CD4-positive, alpha-beta T cell treated with Interleukin-6 at 100 ng/mL for 8 hours (primary cell): ENCODE measurements at places on chromosomes 1 and 21.

- no peak for DNase-seq
These were observed 28.0 kb downstream of the PADI2 start for GRCh38 chr1:17091252-17091651.

DNA sequence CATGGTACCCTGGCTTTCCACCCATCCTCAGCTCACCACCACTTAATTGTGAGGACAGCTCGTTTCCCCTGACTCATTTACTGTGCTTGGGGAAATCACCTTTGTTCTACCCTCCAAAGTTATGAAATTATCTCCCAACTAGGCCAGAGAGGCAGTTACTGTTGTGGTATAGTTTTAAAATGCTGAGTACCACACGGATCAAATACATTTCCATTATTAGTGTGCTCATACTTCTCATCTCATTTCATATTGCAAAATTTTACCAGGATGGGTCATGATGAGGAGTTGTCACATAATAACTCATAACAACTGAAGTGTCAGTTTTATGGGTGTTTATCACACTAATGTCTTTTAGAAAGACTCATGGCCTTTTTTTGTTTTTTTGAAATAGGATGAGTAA, 9.2 kb upstream of the OR2B11 start:
- no peak for DNase-seq

DNA sequence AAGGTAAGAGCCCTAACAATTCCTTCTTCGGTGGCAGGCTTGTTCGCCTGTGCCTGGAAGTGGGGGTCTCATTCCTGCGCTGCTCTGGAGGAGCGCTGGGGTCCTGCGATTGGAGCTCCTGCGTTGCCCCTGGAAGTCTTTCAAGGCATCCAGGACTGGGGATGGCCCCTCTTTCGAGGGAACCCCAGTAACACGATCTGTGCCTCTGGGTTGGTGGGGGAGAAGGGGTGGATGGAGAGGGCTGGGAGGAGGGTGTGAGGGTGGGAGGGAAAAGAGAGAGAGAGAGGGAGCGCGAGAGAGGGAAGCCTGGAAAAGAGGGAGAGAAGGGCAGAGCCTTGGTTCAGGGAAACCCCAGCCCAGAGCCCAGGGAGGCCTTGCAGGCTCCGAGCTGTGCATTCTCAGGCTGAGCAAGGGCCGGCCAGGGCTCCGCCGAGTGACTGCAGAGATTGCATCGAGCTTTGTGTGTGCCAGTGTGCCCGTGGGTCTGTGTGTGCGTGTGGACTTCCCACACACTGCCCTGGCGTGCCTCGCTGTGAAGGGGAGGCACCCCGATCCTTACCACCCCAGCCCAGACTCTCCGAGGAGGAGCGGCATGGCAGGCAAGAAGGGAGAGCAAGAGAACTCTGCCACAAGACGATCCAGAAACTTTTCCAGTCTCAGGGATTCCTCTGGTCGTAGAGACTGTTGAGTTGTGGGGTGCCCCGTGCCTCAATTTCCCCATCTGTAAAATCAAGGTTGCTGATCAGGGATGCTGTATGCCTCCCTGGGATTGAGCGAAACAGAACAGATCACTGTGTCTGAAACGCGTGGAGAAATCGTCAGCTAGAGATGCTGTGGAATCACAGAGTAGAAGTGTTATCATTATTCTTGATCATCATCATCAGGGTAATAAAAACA, 619 bp downstream of the BCL9 start:
- DNase-seq = no peak

- DNase-seq = no peak
These were observed 156.9 kb downstream of the EDEM3 start for GRCh38 chr1:184597650-184598357.

DNA sequence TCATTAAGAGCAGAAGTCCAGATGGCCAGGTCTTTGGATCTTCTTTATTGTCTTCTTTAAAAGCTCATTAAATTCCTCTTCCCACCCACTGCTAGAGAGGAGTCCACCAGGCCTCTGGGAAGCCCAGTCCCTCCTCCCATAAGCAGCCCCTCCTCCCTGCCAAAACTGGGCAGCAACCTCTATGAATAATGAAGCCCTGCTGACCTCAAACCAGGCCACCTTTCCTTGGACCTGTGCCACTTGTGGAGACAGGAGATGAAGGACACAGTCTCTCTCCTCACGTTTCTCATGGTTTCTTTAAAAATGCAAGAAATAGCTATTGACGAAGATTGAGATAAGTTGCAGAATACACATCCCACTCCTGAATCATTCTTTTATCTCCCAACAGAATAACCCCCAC, 112.8 kb downstream of the EDEM3 start:
- DNase-seq = no peak

DNA sequence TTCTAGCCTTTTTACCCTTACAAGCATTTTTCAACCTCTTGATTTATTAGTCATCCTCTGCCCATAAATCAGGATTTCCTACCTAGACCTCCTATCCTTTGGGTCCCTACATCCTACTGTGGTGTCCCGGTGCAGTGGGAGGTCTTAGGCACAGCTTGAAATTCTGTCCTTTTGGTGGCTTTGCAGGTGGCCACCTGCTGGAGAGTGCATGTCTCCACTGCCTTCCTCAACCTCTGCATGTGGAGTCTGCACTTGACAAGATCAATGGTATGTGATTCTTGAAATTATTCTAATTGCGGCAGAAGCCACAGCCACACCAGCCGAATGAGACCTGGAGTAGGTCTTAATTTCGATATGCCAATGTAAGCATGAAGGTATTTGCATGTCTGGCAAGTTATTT, 11.4 kb upstream of the KCNA3 start:
- peak; percentile 39 for DNase-seq

DNA sequence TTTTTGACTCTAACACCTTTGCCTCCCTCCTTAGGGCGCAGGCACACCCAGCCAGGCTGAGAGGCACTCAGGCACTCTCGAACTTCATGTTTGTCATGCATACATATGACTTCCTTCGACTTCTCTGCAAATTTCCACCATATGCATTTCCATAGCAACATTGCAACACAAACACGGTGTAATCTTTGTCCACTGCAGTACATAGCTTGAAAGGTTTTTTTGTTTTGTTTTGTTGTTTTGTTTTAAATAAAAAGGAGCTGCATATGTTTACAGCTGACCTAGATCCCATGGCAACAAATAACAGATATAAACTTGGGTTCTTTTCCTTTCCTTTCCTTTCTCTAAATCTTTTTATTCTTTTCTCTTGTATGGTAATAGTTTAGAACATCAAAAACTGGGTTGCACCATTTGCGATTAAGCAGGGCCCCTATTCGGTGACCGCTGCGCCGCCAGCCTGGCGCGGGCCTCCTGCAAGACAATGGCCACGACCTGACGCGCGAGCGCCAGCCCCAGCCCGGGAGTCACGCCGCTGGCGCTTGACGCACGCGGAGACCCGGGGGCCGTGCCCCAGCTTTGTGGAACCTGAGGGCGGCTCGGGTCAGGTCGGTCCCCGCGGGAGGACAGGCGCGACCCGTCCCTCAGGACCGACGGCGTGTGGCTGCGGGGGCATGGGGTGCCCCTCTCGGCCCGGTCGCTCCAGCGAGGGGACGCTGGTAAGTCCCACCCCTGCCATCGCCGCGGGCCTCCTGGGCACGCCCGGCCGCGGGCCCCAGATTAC, 35.2 kb downstream of the CCN1 start:
- no peak for DNase-seq

DNA sequence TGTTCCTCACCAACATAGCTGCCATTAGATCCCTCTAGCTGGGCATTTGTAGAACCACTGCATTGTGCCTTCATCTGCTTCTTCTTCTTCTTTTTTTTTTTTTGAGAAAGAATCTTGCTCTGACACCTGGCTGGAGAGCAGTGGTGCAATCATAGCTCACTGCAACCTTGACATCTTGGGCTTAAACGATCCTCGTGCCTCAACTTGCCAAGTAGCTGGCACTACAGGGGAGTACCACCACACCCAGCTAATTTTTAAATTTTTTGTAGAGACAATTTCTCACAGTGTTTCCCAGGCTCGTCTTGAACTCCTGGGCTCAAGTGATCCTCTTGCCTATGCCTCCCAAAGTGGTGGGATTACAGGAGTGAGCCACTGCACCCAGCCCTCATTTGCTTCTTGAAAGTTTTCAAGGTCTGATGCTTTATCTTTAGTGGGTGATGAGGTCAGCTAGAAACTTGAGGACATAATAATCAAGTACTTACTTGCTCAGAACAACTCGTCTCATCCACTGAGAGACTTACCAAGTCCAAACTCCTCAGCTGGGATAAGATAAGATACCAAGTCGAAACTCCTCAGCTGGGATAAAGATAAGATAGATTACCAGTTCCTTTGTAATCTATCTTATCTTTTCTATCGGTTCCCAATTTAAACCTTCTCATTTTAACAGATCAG, 71.5 kb downstream of the MACF1 start:
- DNase-seq = no peak

GRCh38 chr21:33362044-33362555, 37.3 kb downstream of the IFNAR1 start:
- DNase-seq = peak; percentile 87

DNA sequence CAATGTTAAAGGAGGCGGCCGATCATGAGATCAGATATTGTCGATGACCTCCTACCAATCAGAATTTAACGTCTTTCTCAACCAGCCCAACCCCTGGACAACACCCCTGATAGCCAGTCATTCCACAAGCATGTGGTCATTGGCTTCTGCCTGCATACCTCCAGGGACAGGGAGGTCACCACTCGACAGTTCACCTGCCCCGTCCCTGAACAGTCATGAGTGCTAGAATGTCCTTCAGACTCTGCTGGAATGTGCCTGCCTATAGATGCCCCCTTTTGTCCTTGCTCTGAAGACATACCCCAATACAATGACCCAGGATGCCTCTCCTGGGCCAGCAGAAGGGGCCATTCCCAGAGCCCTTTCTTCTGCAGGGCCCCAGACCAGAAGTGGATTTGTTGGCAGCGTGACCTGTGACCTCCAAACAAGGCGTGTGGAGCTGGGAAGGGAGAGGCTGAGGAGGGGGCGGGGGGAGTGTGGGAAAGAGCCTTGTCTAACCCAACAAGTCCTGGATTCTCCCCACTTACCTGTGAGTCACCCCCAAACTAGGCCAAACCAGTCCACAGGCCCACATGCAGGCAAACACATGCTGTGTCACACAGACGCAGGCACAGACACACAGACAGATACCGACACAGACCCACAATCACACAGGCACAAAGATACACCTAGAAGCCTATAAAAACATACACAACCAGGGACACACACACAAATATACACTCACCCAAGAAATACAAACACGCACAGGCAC, 2.2 kb downstream of the CRYBG2 start:
- DNase-seq = no peak

GRCh38 chr1:214427871-214428277, 123.5 kb downstream of the PTPN14 start:
- DNase-seq = peak; percentile 75

- no peak for DNase-seq
These were observed 66.2 kb downstream of the VPS13D start for GRCh38 chr1:12296016-12296415.

- DNase-seq = no peak
These were observed 69.1 kb downstream of the DYRK1A start for GRCh38 chr21:37435711-37436110.

GRCh38 chr1:181251713-181252075, 163.2 kb downstream of the IER5 start:
- DNase-seq = no peak

GRCh38 chr1:75954586-75954985, 22.4 kb upstream of the ASB17 start:
- no peak for DNase-seq

- DNase-seq = no peak
These were observed 120.7 kb downstream of the LMX1A start for GRCh38 chr1:165235777-165236291.

GRCh38 chr21:32200029-32200428, 78.8 kb downstream of the MIS18A start:
- DNase-seq = no peak

DNA sequence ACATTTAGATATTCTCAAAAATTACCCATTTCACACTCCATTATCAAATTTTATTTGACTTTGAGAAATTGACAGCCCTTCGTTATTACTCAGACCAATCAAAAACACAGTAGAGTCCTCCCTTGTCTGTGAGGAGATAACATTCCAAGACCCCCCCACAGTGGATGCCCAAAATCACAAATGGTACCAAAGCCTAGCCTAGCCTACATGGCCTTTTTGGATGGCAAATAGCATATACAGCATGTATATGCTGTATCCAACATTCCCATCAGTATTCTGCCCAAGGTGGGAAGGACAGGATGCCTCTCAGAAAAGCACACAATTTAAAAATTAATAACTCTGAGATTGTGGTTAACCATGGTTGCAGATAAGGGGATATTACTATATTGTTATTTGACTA, 17.3 kb downstream of the SFPQ start:
- DNase-seq = no peak

- DNase-seq = no peak
These were observed 19.0 kb downstream of the SDC3 start for GRCh38 chr1:30889511-30889910.

- DNase-seq = no peak
These were observed 19.7 kb downstream of the FNBP1L start for GRCh38 chr1:93467606-93468005.

GRCh38 chr1:165129568-165130164, 226.8 kb downstream of the LMX1A start:
- DNase-seq = no peak

- DNase-seq = peak; percentile 60
These were observed 39.0 kb upstream of the PDE9A start for GRCh38 chr21:42614396-42614795.

GRCh38 chr1:212486619-212486975, 53.9 kb downstream of the NENF start:
- no peak for DNase-seq

GRCh38 chr21:38388647-38389353, 109.5 kb downstream of the ERG start:
- DNase-seq = no peak

- peak; percentile 23 for DNase-seq
These were observed 45.5 kb downstream of the VPS13D start for GRCh38 chr1:12275370-12275769.

DNA sequence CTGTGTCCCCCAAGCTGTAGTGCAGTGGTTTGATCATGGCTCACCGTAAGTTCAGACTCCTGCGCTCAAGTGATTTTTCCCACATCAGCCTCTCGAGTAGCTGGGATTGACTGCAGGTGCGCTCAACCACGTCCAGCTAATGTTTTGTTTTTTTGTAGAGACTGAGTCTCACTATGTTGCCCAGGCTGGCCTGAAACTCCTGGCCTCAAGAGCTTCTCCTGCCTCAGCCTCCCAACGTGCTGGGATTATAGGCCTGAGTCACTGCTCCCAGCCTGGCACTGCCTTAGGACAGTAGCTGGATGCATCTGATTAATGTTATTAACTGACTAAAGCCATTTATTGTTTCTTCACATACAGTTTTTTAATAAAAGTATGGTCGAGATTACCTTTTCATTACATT, 40.2 kb downstream of the RNF11 start:
- no peak for DNase-seq
